Nucleus accumbens (tissue), 56 donors: ENCODE measurements at places on chromosomes 4 and X.

DNA sequence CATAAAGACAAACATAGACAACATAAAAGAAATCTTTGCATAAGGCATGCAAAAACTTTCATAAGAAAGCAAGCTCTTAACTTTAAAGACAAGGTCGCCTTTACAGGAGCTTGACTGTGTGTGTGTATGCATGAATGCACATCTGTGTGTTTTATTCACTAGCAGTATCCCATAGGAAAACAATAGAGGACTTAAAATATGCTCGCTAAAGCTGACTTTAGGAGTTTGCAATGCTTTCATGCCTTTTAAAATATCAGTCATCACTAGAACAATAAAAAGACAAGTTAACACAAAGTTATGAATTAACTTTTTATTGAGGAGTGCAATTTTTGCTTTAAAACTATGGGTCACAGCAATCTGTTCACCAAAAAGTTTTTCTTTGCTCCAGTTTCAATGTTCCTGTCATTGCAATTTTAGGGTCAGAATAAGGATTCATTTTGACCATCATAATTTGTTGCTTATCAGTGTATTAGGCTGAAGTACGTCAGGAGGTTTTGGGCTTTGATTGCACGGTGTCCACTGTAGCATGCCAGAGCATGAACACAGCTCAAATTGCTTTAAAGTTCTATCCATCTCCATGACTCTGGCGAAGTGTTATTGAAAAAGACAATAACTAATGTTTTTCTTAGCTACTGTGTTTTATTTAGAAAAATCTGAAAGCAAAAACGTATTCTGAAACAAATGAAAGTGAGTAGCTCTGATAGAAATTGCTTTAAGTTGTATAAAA lies 36.9 kb downstream of the ANXA10 start:
- no peak for DNase-seq

DNA sequence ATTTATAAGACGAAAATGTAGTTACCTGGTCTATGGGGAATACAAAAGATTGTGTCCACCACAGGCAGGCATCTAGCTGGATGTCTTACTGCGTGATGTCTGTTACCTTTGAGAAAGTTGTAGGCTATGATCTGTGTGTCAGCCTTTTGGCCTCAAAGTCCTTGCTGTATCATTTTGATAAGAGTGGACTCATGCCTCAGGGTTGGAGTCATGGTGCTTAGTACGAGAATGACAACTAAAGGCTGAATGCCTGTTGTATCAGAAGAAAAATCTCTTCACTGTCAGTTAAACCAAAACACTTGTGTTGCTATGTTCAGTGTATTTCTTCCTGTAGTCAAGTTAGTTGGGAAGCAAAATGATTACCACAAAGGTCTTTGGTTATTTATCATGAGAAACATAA lies 226.2 kb downstream of the ARHGAP10 start:
- DNase-seq = no peak

DNA sequence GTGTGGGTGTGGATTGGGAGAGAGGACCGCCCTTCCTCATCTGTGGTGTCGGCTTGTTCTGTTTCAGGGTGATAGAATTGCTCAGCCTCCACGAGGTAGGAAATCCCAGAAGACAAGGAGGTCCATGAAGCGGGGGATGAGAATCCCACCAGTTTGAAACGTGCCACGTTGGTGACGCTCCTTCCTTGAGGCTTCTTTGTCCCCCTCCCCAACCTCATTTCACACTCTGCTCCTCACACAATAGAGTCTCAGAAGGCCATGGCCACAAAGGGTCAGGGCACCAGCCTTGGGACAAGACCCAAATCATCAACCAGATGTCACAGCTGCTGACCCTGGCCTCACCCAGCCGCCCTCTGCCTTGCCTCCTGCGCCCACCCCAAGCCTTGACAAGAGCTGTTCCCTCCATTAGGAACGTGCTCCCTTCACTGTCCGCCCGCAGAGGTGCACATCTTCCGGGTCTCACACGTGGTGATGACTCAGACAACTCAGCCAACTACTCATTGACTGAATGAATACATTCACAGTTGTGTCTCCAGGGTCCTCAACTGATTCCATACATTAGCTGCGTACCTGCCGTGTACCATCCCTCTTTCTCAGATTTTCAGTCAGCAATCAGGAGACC lies 18.3 kb downstream of the BLOC1S4 start:
- no peak for DNase-seq

GRCh38 chrX:107440692-107441091 lies 8.8 kb upstream of the FRMPD3 start:
- DNase-seq = no peak

DNA sequence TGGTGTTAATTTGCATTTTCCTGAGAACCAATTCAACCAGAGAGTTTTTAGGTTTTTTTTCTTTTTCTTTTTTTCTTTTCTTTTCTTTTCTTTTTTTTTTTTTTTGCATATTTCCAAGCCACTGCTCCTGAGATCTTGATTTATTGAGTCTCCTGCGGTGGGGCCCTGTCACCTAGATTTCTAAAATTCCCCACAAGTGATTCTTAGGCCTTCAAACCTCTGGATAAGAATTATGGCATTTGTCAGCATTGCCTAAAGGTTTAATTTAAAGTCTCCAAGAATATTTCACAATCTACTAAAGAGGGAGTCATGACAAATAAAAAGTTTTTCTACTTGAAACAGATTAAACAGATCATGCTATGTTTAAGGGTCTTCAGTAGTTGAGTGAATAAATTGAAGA lies 84.9 kb downstream of the GAB1 start:
- DNase-seq = no peak

- DNase-seq = no peak
These were observed 69.6 kb upstream of the ATXN3L start for GRCh38 chrX:13389501-13389900.

DNA sequence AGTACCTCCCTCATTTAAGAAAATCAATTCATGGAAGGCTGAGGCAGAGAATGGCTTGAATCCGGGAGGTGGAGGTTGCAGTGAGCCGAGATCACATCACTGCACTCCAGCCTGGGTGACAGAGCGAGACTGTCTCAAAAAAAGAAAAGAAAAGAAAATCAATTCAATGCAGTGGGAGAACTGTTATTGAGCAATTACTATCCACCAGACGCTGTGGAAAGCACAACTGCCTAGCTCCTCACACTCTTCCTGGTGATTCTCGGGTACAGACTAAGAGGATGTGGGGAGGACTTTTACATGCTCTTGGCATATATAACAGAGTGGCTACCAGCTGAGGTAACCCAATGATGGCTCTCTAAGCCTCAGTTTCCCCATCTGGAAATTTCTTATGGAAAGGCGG lies 2.7 kb upstream of the TMSB4X start:
- no peak for DNase-seq

GRCh38 chrX:17564689-17565409 lies 172.4 kb upstream of the SCML1 start:
- DNase-seq = no peak

DNA sequence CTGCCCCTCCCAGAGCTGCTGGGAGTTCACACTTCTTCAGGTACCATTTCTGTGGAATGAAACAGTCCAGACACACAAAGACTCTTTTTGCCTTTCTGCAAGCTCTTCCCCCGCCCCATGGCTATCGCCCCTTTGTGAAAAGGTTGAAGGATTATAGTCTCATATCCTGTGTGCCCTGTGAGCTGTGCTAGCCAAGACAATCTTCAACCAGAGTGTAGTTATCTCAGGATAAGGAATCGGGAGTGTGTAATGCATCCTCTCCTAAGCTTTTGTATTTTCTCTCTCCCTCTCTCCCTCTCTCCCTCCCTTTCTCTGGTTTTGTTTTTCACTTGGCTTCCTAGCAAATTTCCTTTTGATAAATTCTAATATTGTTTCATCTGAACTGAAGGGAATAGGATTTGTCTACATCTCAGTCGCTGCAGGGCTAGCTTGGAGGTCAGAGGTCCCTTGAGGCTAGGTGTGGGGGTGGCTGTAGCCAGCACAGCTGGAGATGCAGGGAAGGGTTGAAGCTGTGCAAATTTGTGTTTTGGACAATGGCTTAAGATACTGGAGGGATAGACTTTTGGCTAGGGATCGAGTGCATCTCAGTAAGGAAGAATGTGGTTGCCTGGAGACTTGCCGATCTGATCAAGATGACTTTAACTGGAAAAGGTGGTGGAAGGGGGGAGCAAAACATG lies 74.6 kb upstream of the NALF2 start:
- no peak for DNase-seq

DNA sequence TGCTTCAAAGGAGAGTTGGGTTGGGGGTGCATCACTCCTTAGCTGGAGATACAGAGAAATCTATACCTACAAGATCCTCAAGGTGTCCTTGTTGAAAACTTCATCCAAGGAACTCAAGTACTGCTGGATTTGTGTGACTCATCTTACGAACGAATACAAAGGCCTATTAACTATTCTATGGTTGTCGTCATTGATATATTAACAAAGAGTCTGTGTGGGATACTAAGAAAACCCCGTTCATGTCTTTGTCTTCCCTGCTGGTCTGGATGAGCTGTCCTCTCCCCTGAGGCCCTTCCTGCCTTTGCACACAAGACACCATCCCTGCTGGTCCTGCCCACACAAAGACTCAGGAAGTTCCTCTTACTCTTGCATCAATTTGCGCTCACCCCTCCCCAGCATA lies 54.9 kb upstream of the IRF2 start:
- DNase-seq = no peak

- DNase-seq = no peak
These were observed 909 bp upstream of the PRKG2 start for GRCh38 chr4:81215931-81216330.

GRCh38 chr4:151627491-151627890 lies 133.3 kb downstream of the GATB start:
- DNase-seq = no peak

DNA sequence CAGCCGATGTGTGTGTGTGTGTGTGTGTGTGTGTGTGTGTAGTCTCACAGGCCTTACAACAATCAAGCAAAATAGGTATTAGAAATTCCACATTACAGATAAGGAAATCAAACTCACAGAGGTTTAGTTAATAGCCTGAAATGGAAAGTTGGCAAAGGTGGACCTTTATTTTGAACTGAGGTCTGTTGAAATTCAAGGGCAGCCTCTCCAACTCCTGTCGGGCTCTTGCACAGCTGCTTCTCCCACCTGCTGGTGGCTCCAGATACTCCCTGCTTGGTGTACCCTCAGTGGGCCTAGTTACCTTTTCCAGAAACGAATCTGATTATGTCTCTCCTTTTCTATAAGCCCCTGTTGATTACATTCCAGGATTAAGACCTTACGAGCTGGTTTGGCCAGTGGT lies 195.9 kb downstream of the MGST2 start:
- no peak for DNase-seq

DNA sequence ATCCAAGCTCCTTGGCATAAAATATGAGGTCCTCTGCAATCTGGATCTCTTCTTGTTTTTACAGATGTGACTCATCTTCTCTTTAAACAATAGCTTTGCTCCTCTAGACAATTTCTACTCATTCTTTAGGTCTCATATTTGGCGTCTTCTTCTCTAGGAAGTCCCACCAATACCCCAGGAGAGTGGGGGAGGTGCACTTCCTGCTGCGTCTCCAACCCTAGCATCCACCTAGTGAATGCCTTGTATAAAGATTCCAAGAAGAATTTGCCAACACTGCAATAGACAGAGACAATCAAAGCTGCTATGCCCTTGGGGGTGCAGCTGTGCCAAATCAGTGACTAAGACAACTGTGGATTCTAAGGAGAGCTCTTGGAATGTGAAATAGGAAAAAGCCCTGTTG lies 45.7 kb upstream of the SLC10A7 start:
- no peak for DNase-seq

DNA sequence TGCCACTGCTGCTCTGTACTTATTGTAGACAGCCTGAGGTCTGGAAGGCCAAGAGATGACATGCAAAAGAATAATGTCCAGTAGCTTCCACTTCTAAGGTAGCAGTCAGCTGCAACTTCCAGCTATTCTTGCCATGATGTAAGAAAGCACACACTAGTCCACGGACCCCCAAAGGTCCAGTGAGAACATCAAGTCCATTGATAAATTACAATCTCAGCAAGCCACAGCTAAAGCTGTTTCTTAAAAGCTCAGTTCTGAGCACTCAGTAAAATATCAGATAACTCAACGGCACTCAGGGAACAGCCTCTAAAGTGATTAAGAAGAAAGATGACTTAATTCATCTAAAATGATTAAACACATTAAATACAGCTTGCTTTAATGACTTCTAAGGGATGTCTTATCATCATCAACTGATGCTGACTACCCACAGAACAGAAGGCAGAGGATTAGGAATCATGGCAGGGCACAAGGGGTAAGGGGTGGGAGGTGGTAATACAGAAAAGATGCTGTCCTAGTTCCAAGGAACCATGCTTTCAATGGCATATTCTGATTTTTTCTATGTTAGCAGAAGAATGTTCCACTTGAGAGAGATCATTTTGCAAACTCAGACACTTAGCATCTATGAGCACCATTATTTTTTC lies 99.1 kb upstream of the CBR4 start:
- DNase-seq = no peak

DNA sequence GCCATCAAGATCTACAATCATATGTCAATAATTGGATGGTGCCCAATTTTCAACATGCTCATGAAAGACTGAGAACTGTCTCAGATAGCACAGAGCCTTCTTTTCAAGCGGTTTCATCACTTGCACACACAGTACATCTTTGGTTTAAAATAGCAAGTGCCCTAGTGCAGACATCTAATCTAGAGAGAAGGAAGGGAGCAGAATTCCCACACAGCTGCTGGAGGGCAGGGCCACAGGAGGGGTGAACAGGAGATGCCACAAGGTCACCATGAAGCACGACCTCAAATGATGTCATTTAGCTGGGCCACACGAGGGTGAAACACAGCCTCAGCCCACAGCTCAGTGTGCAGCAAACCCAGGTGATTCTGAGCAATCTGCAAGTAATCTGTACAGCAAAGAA lies 24.3 kb downstream of the LEF1 start:
- no peak for DNase-seq

DNA sequence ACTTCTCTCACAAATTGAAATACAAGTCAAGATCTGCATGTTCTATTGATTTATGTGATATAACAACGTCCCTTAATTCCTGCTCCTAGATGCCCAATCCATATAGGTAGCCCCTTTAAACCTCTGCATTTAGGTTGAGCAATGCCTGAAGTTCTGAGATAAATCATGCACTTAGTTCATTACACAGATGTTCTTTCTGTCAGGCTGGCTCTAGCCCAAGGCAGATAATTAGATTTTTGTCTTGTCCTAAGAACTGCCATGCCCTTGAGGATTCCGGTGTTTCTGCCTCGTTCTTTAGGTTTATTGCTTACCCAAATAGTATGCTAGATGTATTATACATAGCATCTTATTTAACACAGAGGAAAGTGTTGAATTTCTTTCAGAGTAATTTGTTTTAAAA lies 143.1 kb downstream of the TRAM1L1 start:
- DNase-seq = no peak

DNA sequence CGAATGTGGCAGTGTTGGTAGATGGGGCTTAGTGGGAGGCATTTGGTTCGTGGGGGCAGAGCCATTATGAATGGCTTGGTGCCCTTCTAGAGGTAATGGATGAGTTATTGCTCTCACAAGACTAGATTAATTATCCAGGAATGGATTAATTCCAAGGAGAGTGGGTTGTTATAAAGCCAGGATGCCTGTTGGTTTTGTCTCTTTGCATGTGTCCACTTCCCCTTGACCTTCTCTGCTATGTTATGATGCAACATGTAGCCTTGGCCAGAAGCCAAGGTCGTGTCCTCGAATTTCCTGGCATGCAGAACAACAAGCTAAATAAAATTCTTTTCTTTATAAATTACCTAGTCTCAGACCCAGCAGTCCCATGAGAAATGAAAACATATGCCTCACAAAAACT lies 111.2 kb upstream of the PLS3 start:
- DNase-seq = no peak
